Mammary epithelial cell (primary cell): ENCODE measurements at places on chromosomes 16 and 17. TPM values are rescaled to one million over a fixed set of nuclear protein-coding genes. Genes with fewer than 3 reads are reported as not detected.

MEIOC gene
- total RNA-seq, result 0.17 TPM

ABHD15 gene
- total RNA-seq, result 4.5 TPM

ELMO3 gene
- 20.3 and 29.0 TPM in 2 replicates for total RNA-seq

CD300LG gene
- total RNA-seq, result not detected

PYY gene
- not detected in 2 replicates for total RNA-seq

ZNF652 gene
- total RNA-seq, result 9.7 and 12.9 TPM in 2 replicates

LRRC37B gene
- 13.6 and 22.2 TPM in 2 replicates for total RNA-seq

SLC25A19 gene
- total RNA-seq, result 9.7 and 12.1 TPM in 2 replicates

NPIPA1 gene
- total RNA-seq, result 41.0 TPM

SMIM22 gene
- total RNA-seq, result 1.0 TPM in 1 of 2 replicates, not detected in the other
